NCI-H2029 (cell line): ENCODE measurements at places on chromosomes 12 and 14.

- no peak for DNase-seq
Measured at GRCh38 chr14:24692382-24693352, 58.7 kb upstream of the GZMB start.

- DNase-seq = no peak
Measured at GRCh38 chr12:101925935-101926334, 48.6 kb downstream of the DRAM1 start.

GRCh38 chr12:4353785-4354208 is 25.7 kb downstream of the FGF23 start:
- peak; percentile 0 for DNase-seq

GRCh38 chr14:34997762-34998161 is 15.0 kb downstream of the SRP54 start:
- peak; percentile 20 for DNase-seq

DNA sequence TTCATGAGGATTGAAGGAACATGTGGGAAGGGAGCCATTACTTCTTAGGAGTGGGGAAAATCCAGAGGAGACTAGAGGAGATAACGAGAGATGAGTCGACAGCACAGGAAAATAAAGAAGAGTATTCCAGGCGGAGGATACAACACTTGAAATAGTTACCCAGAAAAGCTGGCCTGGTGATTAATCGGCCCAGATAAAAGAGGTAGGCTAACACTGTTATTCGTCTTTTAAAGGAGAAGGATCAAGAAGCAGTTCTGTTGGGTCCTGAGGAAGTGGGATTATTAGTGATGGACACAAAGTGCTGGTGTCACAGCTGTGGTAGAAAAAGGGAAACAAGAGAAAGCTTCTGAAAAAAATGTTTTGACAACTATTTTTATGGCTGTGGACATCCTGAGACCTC is 425.3 kb downstream of the ZFP36L1 start:
- no peak for DNase-seq

DNA sequence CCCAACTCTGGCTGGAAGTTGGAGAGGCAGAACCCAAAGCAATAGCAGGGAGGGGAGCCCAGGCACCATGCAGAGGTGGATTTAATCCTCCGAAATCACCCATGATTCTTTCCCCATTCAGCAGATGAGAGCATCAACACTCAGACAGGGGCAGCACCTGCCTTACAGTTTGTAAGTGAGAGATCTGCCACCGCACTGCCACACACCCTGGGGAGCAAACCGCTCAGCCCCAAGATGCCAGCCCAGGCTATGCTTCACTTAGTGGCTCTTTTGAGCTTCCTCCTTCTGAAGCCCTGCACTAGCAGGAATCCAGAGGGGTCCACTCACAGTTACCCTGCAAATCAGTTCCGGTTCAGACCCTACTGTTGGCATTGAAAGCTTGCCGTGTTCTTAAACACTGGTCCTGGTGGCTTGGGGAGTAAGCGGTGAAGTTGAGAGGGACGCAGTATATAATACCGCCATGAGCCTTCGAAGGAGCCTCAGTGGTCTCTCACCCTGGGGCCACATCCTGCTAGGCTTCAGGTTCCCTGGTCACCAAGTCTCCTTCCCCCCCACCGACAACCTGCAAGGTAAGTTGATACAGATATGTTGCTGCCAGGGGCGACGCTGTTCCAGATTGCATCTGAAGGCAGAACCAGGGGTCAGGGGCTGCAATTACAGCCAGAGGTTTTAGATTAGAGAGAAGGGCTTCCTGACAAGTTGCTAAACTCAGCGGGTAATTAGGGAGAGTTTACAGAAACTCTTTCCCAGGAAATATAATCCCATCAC is 72.0 kb upstream of the CCND2 start:
- DNase-seq = no peak

DNA sequence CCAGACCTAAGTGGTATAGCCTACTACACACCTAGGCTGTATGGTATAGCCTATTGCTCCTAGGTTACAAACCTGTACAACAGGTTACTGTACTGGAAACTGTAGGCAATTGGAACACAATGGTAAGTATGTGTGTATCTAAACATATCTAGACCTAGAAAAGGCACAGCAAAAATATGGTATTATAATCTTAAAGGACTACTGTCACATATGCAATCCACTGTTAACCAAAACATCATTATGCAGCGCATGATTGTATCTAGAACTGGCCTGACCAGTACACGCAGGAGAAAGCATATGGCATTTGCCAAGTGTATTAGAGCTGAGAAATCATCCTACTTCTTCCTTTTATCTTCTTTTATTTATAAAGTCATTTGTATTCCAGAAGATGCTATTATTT is 75.5 kb downstream of the SLC8A3 start:
- no peak for DNase-seq

GRCh38 chr12:117466677-117467362 is 105.4 kb upstream of the NOS1 start:
- DNase-seq = no peak

GRCh38 chr14:106309423-106309822 is 783.0 kb downstream of the TMEM121 start:
- DNase-seq = no peak

GRCh38 chr12:6778217-6778573 is 5.9 kb downstream of the LAG3 start:
- no peak for DNase-seq

DNA sequence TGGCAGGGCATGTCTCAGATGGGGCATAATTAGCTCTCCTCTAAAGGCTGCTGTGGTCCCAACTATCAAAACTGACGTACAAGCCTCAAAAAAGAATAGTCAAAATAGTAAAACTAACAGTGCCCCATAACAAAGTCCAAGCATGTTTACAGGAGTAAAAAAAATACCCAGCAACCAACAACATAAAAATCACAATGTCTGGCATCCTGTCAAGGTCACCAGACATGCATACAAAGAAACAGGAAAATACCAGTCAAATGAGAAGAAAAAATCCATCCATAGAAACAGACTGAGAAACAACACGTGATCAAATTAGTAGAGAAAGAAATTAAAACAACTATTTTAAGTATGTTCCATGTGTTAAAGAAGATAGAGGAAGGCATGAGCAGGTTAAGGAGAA is 131.2 kb upstream of the C14orf180 start:
- DNase-seq = no peak

DNA sequence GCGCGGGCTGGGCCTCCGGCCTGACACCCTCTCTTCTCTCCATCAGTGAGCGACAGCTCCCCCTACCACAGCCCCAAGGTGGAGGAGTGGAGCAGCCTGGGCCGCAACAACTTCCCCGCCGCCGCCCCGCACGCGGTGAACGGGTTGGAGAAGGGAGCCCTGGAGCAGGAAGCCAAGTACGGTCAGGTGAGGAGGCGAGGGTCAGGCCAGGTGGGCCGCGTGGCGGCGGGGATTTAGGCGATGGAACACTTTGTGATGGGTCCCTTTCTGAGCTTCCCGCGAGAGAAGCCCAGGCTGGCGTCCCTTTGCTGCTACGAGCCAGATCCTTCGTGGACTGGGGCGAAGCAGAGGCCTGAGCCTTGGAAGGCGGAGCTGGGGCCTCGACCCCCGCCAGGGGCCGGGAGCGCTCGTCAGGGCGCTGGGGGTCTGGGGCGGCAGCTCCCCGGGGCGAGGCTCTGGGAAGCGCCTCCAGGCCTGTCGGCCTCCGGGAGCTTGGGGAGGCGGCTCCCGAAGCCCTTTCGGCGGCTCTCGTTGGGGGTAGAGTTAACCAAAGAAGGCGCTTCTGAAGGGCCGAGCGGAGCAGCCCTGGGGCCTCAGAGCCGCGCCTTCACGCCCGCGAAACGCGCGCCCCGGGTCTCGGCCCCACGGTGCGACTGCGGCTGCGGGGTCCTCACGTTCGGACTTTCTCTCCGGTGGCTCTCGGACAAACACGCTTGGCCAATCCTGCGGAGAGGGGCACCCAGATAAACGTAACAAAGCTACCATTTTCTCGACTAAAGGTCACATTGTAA is 5.0 kb downstream of the PAX9 start:
- no peak for DNase-seq

DNA sequence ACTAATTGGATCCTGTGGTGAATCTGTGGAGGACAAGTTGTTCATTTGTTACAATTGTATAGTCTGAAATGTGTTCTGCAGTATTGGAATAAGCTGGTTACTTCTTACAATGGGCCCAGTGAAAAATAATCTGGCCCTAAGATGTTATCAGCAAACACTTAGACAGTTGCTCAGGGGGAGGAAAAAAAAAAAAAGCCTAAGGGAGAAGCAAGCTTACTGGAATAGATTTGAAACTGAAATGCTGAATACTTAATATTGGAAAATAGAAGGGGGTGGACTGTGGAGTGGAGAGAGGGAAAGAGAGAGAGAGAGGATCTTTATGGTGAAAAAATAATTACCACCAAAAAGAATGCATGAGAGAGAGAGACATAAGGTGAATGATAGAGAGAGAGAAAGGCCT is 4.0 kb downstream of the FOXG1 start:
- no peak for DNase-seq

DNA sequence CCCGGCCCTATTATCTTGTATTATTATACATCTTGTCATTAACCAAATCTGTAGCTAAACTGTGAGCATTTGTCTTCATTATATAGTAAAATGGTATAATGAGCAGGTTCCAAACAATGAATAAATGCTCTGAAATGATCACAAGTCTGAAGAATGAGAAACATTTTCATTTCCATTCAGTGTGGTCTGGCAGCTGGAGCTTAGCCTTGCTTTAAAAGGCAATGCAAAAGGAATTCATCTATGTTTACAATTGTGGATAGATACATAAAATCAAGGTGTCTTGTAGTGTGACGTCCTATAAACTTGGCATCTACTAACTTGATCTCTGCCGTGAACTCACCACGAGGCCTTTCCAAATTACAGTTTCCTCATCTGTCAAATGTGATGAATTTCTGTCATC is 168.3 kb downstream of the RMST start:
- no peak for DNase-seq

- DNase-seq = no peak
Measured at GRCh38 chr14:67675219-67675582, 769 bp upstream of the VTI1B start.

DNA sequence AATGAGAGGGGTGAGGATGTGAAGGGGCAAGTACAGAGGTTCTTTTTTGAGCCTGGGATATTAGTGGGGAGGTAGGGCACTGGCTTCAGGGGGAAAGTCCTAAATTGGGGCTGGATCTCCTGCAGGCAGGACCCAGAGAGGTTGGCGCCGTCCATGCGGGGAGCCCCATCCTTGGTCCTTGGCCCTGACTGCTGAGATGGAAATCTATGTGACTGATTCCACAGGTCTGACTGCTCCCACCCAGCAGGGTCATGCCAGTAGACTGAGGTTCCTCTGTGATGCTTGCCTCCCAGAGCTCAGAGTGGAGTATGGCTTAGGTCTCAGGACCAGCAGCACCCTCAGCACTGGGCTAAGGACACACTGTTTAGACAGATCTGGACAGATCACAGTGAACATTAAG is 988.6 kb upstream of the TMEM132C start:
- DNase-seq = no peak

DNA sequence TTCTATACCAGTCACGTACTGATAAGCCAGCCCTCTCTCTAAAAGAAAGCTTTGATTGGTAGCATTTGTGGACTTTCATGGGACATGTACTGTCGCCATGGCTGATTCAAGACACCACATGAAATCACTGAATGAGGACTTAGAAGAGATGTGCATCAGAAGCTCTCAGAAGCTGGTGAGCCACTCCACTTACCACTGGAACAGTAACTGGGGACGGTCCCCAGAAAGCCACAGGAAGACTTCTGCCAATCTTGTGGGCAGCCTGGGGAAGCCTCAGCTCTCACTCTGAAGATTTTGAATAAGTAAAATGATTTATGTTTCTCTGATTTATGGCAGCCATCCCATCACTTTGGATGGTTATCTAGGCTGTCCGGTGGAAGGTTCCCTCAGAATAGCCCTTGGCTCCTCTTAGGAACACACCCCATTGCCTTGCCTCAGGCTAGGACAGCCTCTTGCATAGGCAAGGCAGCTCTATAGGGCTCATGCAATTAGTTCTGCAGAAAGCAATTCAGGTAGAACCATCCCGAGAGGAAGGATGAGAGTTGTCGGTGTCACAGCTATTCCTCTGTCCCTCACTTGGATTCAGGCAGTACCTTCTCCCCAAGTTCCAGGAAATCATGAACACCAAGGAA is 9.8 kb downstream of the DHRS1 start:
- no peak for DNase-seq

- DNase-seq = peak; percentile 15
Measured at GRCh38 chr12:126747530-126748149, 1519.3 kb upstream of the TMEM132C start.

- DNase-seq = no peak
Measured at GRCh38 chr12:131147894-131148293, 194.2 kb downstream of the ADGRD1 start.

- no peak for DNase-seq
Measured at GRCh38 chr12:96198965-96199364, 4.8 kb downstream of the ELK3 start.

GRCh38 chr12:5493018-5493417 is 61.1 kb downstream of the NTF3 start:
- no peak for DNase-seq

DNA sequence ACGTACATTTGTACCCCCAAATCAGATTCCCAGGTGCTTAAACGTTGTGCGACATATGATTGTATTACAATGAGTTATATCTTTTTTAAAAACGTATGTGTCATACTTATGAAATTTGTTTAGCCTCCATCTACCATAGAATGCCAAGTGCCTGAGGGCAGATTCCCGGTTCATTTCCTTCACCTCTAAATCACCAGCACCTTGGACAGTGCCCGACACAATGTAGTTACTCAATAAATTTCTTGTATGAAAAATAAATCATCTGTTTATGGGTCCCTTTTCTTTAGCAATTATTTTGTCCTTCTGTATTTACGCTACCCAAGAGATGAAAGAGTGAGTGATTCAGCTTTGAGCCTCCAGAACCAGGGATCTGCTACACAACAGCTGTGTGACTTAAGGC is 157.4 kb downstream of the TBX5 start:
- DNase-seq = no peak

DNA sequence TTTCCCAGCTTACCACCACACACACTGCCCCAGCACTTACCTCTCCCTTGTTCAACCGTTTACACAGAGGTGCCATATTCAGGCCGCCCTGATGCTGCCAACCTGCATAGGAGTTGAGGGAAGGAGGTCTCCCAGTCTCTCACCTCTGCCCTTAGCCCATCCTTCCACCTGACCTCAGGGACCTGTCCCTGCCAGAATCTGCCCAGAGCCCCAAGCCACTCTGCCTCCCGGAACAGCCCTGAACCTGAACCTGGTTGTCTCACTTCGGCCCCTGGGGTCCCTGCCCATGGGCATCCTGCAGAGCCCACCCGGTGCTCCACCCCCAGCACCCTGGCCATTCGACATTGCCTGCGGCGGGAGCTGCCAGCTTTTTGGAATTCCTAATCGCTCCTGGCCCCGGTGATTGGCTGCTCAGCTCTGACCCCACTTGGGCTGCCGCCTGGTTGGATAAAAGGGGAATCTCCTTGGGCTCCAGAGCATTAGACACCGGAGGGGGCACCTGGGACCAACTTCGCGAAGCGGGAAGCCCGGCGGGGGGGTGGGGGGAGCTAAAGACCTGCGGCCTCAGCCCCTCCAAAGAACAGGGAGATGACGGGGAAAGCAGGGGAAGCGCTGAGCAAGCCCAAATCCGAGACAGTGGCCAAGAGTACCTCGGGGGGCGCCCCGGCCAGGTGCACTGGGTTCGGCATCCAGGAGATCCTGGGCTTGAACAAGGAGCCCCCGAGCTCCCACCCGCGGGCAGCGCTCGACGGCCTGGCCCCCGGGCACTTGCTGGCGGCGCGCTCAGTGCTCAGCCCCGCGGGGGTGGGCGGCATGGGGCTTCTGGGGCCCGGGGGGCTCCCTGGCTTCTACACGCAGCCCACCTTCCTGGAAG is at the start of gene VSX2:
VSX2 (plus strand) TSS at position 476 of the 874 bp plus-strand sequence; CDS start at position 589, 113 bp downstream.
- DNase-seq = no peak

GRCh38 chr12:105237666-105238065 is 1.7 kb upstream of the APPL2 start:
- no peak for DNase-seq
